ENCODE measurements at places on chromosomes 12 and 14.

GRCh38 chr12:64701283-64701682 lies 57.9 kb downstream of the GNS start:
- DNase-seq = no peak

- DNase-seq = no peak
These were observed 22.3 kb downstream of the DLK1 start for GRCh38 chr14:100748944-100749343.

DNA sequence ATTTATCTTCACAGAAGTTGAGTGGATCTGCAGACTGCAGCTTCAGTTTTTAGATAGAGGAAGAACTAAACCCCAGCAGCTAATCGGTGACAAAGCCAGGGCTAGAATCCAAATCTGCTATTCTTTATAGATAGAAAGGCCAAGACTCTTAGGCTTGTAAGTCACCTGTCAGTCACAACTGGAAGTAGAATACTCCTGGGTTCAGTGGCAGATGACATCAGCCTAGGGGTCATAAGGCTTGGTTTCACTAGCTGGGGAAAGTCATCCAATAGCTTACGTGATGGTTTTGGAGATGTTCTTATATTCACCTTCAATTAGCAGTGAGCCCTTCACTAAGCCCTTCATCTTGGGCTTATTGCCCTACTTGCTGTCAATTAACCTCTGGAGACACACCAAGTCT lies 93.4 kb downstream of the APAF1 start:
- no peak for DNase-seq

- DNase-seq = no peak
These were observed 194.1 kb upstream of the PLEKHA5 start for GRCh38 chr12:18935371-18935965.

DNA sequence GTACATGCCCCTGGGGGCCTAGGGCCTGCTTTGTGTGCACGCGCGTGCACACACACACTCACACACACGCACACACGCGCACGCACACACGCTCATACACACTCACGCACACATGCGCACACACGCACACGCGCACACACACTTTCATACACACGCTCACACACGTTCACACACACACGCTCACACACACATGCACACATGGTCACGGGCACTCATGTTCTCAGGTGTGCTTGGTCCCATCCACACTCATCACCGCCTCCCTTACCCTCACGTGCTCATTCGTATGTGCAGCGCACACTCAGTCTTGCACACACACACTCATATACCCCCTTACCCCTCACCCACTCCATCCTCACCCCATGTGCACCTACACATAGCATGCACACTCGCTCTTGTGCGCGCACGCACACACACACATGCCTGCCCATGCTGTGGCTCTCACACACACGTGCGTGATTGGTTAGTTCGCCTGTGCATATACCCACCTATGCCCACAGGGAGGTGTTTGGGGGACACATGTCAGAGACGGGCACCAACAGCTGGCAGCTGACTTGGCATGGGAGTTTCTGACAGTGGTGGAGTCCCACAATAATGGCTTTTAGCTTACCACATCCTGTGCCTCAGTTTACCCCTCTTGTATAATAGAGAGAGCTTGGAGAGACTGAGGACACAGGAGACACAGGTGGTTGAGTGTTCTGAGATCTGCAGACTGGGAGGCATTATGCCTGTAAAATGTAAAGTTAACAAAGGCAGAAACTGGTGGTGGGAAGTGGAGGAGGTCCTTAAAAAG lies 28.7 kb downstream of the TSPAN9 start:
- DNase-seq = no peak

- no peak for DNase-seq
These were observed 1110.6 kb downstream of the SLC6A15 start for GRCh38 chr12:83801972-83802371.

DNA sequence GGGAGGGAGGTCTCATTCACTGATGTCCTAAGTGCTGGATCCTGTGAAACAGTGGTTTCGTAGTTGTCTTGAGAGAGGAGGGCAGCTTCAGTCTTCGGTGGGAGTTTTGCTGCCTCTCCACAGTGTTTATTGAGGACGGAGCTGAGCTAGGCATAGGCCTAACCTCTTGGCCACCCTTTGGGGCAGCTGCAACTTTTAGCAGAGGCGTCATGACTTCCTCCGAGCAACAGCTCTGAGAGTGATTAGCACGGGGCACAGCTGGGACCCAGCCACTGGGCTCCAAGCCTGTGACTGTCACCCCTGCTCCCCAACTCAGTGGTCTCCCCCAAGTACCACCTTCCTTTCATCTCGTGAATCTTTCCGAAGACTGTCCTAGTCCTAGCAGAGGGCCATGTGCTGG lies 139.9 kb upstream of the NCOR2 start:
- no peak for DNase-seq

DNA sequence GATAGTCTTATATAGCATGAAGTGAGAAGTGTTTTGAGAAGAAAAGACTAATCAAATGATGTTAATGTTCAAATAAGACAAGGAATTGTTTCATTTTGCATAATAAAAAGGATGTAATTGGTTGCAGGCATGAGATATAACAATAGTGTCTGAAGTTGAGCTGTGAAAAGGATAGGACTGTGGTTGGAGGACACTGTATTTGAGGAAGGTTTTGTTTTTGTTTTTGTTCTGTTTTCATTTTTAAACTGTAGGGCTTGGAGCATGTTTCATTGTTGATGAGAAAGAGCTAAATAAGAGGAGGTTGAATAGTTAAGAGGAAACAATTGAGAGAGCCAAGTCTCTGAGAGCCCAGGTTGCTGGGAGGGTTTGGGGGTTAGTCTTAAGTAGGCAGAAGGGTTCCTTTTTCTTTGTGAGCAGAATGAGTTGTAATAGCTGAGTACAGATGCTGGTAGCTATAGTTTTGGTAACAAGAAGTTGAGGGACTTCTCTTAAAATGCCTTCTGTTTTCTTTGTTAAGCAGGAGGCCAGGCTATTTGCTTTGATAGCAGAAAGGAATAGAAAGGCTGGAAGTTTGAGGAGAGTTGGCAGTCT lies 58.4 kb downstream of the CCDC91 start:
- DNase-seq = no peak

DNA sequence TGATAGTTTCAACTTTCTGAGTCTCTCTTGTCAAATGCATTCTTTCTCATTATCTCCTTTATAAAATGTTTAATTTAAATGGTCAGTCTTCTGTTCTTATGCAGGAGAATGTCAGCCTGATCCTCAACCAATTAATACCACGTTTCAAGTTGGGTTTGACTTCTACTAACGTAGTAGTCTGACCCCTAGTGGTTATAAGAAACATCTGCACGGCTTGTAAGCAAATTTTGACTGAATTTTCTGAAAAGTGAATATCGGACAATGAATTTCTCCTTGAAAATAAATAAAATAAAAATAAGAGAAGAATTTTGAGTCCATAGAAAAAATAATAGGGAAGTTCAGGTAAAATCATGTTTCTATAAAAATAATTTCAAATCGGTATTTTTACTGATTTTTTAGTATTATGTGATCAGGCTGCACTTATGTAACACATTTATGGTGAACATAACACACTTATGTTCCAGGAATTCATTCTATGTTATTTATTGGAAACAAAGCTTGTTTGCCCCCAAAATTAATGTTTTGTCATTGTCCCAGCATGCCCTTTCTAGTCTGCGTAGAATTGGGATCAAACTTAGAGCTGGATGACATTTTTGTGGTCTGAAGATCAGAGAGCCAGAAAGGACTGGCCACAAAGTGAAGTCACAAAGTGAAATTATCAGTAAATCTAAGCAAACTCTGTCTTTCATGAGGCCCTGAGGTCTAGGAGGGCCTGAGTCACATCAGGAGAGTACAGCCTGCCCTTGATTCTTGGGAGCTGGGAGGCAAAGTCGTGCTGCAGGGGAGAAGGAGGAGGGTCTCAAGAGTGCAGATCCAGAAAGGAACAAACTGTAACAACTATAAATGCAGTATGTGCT lies 101.2 kb upstream of the STXBP6 start:
- DNase-seq = no peak

DNA sequence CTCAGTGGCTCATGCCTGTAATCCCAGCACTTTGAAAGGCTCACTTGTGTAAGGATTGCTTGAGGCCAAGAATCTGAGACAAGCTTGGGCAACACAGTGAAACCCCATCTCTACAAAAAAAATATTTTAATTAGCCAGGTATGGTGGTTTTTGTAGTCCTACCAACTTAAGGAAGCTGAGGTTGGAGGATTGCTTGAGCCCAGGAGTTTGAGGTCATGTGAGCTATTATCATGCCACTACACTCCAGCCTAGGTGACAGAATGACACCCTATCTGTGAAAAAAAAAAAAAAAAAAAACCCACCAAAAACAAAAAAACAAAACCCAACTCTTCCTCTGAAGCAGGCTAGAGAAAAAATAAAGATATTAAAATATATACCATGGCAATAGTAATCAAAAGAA lies 41.2 kb downstream of the TMEM116 start:
- DNase-seq = no peak

GRCh38 chr14:103395244-103395643 lies 10.0 kb downstream of the MARK3 start:
- no peak for DNase-seq

GRCh38 chr12:49293056-49293956 lies 1.6 kb upstream of the PRPH start:
- DNase-seq = no peak

DNA sequence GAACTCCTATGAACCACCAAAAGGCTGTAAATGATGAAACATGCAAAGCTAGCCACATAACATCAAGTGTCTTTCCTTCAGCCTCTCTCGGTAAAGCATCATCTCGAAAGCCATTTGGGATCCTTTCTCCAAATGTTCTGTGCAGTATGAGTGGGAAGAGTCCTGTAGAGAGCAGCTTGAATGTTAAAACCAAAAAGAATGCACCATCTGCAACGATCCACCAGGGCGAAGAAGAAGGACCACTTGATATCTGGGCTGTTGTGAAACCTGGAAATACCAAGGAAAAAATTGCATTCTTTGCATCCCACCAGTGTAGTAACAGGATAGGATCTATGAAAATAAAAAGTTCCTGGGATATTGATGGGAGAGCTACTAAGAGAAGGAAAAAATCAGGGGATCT lies 61.2 kb downstream of the ATG14 start:
- DNase-seq = no peak

DNA sequence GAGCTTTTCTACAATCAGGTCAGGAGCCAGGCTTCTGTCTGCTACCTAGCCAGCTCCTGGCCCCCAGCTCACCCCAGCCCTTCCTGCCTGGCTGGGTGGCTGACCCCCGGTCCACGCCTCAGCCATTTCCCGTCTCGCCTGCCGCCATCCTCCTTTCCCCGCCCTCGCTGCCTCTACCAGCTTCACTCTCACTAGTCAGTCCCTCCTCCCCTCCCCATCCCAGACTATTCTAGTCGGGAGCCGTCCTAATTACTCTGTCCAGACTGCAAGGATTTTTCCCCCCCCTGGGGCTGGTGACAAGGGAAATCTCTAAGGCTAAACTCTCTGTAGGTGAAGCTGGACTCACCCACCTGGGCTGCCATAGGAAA lies 825 bp downstream of the DHH start:
- no peak for DNase-seq

- DNase-seq = no peak
These were observed 1022.5 kb downstream of the BCL11B start for GRCh38 chr14:98249476-98249875.

GRCh38 chr12:113663396-113663795 lies 191.7 kb upstream of the LHX5 start:
- DNase-seq = no peak

GRCh38 chr12:64733857-64734256 lies 25.3 kb downstream of the GNS start:
- DNase-seq = no peak

DNA sequence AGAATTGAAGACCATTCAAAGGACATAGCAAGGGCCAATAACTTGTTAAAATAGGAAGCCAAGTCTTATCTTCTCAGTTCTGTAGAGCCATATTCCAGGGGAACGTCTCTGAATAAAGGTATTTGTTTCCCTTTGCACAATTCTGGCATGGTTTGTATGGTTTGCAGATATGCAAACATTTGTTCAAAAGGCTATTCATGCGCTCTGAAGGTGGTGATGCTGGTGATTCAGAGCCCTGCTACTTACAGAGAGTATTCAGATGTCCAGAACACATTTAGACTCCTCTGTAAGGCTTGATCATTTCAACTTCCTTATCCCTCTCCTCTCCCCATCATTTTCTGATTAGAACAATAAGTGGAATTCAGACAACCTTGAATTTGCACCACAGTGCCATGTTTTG lies 35.9 kb downstream of the SLC4A8 start:
- DNase-seq = no peak

- DNase-seq = no peak
These were observed 128.8 kb upstream of the CLEC14A start for GRCh38 chr14:38384741-38385140.

GRCh38 chr12:1502379-1502720 lies 92.0 kb downstream of the FBXL14 start:
- no peak for DNase-seq

- DNase-seq = no peak
These were observed 139.5 kb downstream of the SLC38A6 start for GRCh38 chr14:61120576-61120975.

DNA sequence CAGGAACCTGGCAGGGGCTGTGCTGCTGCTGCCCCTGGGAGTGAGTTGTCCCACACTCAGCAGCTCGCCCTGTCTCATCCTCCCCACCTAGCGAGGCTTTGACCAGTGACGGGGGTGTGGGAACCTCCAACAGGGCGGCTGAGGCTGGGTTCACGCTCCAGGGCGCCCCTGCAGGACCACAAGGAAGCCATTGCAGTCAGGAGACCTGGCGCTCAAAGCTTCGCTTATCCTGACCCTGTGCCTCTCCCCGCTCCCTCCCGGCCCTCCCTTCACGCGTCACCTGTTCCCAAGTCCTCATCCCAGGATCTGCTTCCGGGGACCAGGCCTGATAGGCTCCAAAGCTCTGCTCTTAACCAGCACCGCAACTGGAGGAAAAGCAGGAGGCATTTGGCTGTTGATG lies 272.0 kb upstream of the SFSWAP start:
- DNase-seq = no peak

DNA sequence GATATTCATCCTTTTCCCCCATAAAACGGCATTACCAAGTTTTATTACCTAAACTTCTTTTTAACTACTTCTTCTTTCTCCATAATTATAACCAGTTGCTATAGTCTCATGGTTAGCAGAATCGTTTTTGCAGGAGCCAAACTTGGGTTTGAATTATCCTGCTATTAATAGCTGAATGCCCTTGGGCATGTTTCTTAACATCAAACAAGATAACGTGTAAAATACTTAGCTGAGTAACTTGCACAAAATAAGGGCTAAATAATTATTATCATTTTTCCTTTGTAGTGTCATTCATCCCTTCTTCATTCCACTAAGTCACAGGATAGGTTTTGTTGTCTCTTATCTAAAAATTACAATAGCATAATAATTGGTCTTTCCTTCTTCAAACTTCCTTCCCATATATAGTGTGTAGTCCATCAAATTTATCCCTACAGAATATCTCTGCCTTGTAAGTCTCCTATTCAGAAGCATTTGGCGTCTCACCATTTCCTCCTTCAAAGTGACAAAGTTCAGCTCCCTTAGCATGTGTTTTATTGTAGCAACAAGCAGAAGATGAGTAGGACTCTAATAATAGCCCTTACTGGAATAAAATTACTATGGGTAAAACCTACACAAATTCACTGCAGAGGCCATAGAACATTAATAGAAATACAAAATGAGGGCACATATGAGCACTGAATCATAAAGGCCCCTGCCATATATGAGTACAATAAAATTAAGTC lies 63.8 kb downstream of the FAR2 start:
- DNase-seq = no peak
